CD4-positive, alpha-beta T cell treated with Interleukin-2 at 100 ng/mL for 4 hours (primary cell): ENCODE measurements at places on chromosomes 6 and 20.

- DNase-seq = no peak
Observed at GRCh38 chr6:3230900-3231246, 3.4 kb upstream of the TUBB2B start.

DNA sequence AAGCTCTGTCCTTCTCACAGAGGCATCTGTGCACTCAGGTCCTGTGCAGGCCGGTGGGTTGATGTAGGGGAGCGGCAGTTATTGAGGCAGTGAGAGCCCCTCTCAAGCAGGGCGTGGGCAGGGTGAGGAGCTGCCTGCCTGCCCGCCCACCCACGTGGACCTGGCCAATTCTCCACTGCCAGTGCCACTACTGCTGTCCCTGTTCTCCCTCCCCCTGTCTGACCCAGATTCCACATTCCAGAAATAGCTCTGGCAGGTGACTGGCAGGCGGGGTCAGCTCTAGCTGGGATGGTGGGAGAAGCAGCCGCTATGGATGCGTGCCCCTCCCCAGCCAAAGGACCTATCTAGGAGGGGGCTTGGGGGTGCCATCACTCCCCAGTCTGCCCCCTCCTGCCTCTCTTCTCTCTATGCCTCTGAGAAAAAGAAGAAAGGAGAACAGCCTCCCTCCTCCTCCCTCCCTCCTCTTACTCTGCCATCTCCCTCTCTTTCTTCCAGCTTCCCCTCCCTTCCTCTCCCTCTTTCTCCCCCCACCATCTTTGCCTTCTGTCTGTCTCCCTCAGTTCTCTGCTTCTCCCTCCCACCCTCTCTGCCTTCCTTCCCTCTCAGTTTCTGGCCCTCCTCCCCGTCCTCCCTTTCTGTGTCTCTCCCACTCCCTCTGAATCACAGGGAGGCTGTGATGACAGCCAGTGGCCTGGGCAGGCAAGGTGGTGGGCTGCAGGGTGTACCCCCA lies 86.5 kb upstream of the MYL9 start:
- DNase-seq = no peak

DNA sequence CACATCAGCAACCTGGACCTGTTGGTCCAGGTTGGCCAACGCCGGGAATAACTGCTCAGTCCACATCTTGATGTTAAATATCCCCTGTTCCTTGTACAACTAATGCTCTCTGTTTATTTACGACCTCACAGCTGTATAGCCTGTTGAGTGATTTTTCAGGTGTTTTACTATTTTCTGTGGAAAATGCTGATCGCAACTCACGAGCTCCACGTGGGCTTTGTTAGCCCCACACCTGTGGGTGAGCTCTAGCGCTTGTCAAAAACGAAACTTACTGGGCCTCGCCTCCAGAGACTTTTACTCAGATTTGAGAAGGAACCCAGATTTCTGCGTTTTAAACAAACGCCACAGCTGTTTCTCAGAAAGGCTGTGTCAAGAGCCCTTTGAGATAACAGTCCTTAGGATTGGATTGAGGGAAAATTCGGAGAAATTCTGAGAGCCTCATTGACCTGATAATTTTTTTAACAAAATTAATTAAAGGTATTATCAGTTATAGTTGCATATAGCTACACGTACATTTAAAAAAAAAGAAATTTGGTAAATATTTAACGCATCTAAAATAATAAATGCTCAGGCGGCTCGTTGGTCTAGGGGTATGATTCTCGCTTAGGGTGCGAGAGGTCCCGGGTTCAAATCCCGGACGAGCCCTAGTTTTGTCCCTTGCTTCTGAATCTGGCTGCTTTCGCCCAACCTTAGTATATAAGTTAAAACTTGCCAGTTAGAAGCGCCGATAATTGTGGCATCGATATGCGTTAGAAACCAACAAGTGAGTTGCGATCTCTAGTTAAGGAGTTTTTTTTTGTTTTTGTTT lies 16.7 kb downstream of the HMGN4 start:
- DNase-seq = peak; percentile 68

DNA sequence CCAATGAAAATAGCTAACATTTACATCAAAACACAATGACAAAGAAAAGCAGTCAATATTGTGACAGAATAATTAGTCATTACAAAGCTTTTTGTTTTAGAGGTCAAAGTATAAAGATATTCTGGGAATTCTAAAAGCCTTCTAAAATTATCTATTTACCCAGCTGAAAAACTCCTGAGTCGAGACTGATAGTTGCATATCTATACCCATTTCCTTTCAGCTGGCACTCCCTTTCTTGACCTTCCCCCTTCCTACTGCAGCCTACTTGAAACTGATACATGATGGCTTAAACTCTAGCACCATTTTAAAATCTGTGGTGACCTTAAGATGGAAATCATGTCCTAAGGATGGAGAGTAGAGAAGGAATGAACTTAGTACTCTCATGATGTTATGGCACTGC lies 38.6 kb downstream of the LMBRD1 start:
- no peak for DNase-seq

DNA sequence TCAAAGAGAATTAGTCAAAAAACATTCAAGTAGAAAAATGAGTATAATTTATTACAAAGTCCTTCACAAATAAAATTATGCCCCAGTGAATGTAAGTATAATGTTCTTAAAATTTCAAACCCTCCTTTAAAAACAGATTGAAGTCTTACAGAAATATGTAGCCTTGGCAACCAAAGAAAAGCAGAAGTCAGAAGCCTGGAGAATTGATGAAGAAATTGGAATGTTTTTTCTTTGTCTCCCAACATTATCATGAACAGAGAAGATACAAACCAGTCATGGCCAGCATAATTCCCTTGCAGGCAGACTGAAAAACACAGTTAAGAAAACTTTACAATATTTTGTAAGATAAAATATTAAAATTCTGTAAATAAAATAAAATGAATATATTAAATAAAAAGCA lies 221.9 kb downstream of the TBC1D32 start:
- DNase-seq = no peak

GRCh38 chr20:51447097-51447764 lies 95.3 kb downstream of the NFATC2 start:
- no peak for DNase-seq

- no peak for DNase-seq
Observed at GRCh38 chr6:138222901-138223546, 4.7 kb upstream of the PBOV1 start.

- DNase-seq = no peak
Observed at GRCh38 chr6:42359021-42359420, 92.7 kb downstream of the TRERF1 start.

DNA sequence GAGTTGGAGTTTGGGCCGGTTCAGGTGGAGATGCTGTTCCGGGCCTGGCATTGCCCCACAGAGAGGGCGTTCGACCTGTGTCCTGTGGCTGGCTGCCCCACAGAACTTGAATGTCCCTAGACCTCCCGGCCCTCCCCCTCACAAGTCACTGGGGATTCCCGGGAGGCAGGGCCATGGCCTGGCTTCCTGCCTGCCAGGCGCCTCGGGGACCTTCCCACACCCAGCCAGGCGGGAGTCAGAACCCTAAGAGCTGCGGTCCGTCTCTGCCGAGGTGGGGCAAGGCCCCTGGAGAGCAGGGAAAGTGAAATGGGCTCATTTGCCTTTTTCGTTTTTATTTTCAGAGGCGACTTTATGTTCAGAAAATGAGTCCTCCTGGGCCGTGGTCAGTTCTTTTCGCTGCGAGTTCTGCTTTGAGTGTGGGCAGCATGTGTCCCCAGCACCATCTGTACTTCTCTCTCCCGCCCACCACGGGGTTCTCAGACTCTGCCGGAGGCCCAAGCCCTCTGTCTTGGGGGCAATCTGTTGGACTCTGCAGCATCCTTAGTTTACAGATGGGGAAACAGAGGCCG lies 8.5 kb downstream of the RBM38 start:
- DNase-seq = no peak

DNA sequence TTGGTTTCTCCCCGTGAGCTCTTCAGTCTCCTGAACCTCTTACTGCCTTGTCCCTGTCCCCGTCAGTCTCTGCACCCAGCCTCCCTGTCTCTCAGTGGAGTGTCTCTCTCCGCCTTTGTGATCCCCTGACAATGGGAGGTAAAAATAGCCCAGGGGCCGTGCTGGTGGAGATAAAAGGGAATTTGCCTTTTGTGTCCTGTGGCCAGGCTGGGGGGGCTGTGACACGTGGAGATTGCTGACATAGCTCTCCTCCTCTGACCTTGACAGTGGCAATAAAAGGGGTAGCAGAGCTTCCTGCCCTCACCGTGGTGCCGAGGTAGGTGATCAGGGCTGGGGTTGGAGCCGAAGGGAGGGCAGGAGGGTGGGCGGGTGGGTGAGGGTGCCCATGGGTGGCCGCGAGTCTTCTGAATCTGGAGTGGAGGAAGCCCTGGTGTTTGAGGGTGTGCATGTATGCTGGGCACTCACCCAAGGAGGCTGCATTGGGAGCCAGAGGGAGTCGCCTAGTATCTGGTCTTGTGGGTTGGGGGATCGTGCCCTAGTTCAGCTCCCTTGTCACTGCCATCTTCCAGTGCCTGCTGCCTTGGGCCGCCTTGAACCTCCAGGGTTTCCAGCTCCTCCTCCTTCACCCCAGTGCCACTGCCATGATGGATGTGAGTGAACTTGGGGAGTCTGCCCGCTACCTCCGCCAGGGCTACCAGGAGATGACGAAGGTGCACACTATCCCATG lies 21.9 kb downstream of the MYH7B start:
- no peak for DNase-seq

DNA sequence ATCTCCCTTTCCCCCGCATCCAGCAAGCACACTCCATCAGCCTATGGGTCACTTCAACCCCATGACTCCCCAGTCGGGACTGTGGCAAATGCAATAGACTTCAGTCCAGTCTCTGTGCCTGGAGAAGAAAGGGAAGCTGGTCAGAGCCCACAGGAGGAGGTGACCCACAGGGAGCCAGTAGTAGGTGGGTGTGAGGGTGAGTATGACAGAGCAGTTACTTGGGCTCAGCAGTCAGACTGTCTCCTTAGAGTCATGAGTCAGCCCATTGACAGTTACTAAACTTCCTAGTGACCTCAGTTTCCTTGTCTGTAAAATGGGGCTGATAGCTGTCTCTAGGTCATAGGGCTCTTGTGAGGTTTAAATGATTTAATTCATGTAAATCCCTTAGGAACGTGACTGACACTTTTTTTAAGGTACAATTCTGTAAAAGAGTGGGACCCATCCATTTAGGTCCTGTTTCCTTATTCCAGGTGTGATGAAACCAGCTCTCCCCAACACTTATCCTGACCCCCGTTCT lies 33.9 kb upstream of the HLA-C start:
- DNase-seq = no peak

DNA sequence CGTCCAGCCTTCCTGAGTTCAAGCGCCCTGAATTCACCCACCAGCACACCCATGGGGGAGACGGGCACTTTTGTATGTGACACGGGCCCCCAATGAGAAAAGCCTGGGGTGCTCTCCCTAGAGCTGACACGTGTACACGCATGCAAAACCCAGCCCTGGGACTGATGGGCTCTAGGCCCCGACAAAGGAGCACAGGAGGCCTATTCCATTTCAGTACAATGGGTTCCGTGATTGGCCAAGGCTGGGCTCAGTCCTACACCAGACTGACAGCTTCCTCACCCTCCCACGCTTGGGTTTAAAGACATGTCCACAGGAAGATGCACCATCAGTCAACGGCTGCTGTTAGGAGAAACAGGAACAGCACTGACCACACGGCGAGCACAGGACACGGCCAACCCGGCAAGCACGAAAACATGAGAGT lies 8.8 kb downstream of the ZBTB46 start:
- DNase-seq = no peak

DNA sequence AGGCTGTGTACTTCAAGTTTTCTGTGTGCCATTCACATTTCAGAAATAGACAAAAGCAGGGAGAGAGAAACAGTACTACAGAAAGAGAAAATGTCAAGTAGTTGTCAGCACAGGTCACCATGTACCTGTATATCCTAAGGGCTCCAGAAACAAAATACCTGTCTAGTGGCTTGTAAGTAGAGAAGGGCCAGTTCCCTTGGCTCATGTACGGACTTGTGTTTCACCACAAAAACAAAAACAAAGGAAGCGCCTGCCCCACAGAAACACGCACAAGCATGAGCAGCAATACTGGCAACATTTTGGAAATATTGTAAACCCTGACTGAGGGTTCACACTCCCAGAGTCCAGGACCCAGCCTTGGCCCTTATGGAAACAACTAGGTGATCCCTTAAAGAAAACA lies 44.3 kb downstream of the CNKSR3 start:
- no peak for DNase-seq

DNA sequence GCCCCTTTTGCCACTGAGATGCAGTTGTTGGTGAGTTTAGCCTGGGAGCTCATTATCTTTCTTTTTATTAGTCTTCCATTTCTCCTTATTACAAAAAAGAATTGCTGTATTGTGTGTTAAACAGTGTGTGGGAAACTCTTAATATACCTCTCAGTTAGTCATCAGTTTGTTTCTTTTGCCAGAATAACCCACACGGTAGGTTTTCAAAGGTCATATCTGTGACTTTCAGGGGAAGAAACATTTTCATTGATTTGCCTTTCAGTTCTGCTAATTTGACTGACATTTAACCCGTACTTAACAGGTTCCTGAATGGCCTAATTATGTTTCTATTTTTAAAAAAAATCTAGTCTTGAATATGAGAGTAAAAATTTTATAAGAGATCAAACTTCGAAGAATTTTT lies 145.3 kb downstream of the KHDC1L start:
- DNase-seq = no peak

DNA sequence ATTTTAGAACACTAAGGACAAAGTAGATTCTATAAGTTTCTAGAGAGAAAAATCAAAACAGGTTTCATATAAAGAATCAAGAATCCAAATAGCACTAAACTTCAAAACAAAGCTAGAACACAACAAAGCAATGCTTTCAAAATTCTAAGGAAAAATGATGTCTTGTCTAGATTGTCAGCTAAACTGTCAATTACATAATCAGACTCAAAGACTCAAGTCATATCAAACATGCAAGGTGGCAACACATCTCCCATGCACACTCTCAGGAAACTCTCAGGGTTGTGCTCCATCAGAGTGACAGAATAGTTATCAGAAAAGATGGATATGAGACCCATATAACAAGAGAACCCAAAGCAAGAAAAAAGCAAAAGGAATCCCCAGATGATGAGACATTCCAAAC lies 23.9 kb downstream of the HACE1 start:
- DNase-seq = no peak

DNA sequence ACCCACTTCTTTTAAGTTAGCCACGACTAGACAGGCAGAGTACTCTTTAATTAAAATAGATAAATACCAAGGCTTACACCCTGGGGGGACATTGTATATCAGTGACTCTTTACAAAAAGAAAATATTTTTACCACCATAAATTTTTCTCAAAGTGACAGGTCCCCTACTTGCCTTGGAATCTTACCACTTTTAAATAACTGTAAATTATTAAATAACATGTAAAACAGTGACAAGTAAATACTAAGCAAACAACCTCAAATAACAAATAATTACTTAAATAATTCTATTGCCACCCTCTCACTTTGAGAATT lies 116.3 kb downstream of the OGFRL1 start:
- no peak for DNase-seq

- DNase-seq = no peak
Observed at GRCh38 chr6:127582777-127583462, 5.9 kb downstream of the C6orf58 start.

GRCh38 chr6:45477790-45478189 lies 100.1 kb upstream of the SUPT3H start:
- no peak for DNase-seq

DNA sequence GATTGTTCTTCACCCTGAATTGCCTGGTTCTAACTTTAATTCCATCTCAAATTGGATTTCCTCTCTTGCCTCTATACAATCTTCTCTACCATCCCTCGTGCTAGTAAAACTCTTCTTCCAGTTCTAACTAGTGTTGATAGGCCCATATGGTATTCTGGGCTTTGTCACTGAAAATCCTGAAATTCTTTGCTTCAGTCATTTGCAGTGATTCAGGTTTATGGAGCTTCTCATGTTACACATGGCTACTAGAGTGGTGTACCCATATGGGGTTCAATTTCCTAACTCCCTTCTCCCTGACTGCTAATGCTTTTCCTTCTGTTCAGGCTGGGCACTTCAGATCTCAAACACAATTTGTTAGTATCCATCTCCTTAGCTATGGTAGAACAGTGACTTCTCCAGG lies 956.6 kb downstream of the KIF16B start:
- no peak for DNase-seq
